Stomach (tissue), 19 donors: ENCODE measurements at places on chromosomes 6 and 20.
A peak's percentile ranks its signal among the peaks of the same experiment; 100 is the strongest.

DNA sequence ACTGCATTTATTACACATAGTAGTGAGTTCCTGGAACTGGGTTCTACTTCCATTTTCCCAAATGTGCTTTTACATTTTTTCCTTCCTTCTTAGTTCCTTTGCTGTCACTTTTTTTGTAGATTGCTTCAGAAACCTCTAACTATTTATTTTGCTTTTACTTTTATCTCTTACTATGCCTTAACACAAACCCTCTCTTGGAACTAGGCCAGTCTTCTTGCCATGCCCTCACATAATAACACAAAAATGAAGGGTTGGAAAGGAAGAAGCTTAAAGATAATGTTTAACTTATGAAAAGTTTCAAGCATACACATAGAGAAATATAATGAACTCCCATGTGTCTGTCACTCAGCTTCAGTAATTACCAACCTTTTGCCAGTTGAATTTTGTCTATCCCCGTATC lies 27.1 kb downstream of the TOP1 start:
- no peak for DNase-seq

DNA sequence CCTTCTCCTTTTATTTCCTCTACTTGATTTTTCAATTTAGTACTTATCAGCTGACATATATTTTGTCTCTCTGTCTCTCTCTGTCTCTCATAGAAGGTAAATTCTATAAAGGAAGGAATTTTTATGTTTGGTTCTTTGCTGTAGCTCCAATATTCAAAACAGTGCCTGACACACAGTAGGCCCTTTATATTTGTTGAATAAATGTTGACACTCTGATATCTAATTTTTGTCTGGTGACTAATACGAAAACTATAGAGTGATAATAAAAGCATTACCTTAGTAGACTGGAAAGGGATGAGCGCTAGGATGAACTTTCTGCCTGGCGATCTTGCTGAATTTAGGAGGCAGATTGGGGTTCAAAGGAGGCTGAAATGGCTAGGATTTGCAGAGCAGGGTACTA lies 42.8 kb downstream of the PTPN1 start:
- DNase-seq: no peak

DNA sequence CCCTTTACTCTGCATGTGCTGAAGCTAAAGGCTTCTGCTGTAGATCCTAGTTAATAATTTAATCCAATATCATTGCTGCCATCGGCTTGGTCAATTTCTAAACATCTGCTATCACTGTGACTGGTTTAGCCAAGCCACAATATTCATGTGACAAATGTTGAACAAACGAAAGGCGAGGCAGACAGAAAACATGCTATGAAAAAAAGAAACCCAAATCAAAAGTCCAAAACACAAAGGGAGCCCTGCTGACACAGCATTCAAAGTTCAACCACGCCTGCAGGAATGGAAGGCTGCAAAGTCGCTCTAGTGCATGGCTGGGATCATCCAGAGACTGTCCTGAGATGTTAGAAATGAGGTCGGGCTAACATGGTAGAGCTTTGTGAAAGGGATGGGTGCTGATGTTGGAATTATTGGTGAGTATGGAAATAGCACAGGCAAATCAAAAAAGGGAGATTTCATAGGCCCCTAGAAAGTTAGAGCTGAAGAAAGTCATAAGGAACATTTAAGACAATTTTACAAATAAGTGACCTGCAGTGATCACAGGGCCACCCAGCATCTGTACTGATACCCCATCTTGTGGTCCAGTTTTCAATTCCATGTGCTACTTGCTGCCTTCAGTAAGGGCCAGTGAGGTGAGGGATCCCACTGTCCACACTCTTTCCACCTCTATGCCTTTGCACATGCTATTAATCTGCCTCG lies 8.8 kb upstream of the NHSL1 start:
- DNase-seq: peak; percentile 50

DNA sequence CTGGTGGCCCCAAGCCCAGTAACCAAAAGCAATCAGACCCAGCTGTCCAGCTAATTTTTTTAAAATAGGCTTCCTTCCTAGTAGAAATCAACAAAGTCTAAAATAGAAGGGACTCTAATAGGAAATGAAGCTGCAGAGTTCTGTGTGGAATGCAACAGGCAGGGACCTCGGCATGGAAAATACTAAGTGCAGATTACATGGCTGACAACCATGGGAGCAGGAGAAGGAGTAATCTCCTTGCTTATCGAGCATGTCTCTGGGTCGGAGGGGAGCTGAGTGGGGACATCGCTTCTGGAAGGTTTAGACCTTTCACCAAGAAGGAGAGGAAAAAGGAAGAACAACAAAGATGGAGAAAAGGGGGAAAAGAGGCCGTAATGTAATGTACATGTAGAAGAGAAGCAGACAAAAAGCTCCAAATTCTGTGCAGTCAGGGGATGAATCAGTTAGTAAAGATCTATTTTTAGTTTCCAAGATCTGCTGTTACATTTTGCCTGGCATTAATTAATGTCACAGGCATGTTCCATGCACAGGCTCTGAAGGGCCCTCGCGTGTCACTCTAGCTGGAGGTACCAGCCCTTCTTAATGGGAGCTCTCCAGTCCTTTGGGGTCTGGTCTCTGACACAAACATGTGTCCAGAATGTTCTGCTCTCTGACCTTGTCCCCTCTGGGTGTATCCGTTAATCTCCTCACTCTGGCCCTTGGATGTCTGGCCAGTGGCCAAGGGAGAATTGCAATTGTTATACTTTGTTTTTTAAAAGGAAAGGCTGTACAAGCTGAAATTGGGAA lies 16.6 kb upstream of the ZNF831 start:
- no peak for DNase-seq

DNA sequence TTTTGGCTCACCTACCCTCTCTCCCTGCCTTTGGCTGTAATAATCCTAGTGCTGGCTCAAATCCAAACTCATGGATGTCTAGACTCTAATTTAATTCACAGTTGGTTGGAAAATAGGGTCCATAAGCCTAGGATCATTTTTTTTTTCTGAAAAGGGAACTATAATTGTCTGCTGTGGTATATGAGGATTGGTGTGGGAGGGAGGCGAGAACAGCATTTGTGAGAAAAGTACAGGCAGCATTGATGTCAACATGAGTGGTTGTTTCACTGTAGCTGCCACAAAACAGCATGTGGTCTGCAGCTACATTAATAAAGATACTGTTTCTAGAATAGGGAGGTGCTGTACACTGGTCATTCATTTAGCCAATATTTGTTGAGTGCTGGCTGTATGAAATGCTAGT lies 18.6 kb upstream of the POLR1H start:
- no peak for DNase-seq

DNA sequence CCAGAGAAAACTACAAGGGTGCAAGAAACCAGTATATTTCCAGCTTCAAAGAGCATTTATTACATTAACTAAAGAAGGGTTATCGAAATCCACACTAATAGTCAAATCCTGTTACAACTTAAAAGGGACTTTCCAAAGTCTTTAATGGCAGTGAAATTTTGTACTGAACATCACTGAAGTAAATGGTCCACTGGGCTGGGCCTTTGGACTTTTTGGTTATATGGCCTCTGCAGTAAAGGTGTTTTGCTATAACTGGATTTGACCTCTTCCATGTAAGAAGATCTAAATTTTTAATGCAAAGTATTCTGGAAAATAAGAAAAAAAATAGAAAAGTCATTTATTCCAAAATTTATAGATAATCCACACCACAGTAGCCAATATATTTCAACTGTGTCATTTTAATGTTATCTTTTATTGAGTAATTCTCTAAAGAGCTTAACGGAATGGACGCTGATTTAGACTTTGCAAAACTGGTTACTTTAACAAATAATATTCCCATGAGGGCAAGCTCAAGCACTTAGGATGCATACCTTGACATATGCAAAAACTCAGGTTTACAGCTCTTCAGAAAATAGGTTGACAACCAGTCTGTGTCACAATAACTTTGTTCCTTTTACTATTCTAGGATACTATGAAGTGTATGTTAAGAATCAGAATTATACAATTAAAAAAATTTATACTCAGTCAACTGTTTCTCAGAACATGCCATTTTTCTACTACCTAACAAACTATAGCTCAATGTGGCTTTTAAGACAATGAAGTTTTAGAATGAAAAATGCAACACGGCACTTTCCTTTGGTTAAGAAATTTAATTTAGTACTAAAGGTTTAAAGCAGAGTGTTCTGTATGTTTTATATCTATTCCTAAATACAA lies 7.0 kb downstream of the RBM39 start:
- DNase-seq: no peak

DNA sequence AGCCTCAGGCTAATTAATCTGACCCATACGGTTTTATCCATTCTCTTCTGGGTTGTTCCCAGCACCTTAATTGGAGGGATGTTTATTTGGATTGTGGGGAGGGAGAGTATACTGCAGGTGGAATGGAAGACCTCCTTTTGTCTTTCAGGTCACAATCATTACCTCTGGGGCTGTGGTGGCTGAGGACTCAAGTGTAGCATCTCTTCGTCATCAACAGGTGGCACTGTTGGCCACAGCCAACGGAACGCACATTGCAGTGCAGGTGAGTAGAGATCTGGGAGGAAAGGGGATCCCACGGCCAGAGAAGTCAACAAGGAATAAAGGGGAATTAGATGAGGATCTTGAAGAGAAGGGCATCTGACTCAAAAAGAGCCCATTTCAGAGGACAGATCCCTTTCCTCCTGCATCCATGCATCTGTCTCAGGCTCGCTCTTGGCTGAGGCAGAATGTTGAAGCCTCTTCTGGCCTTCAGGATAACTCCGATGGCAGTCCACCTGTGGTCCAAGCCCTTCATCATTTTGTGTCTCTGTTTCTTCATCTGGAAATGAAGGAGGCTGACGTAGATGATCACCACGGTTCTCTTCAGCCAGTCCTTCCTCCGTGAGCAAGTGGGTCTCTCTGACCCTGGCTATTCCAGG lies 3.2 kb upstream of the DEF6 start:
- peak; percentile 56 for DNase-seq

GRCh38 chr6:8157839-8158238 lies 55.5 kb upstream of the EEF1E1 start:
- DNase-seq: peak; percentile 53

DNA sequence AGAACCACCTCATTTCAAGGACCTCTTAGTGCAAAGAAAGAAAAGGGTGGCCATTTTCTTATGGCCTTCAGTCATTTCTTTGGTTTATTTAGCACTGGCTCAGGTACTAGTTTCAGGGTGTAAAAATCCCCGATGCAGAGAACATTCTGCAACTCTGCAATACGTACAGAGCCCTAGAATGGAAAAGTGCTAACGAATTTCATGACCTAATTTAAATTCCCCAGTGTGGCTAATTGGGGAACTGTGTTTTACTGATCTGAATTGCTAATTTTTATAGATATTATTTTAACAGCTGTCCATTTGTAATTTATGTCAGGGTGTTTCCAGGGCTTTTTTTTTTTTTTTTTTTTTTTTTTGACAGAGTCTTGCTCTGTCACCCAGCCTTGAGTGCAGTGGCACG lies 160.7 kb downstream of the UST start:
- no peak for DNase-seq

DNA sequence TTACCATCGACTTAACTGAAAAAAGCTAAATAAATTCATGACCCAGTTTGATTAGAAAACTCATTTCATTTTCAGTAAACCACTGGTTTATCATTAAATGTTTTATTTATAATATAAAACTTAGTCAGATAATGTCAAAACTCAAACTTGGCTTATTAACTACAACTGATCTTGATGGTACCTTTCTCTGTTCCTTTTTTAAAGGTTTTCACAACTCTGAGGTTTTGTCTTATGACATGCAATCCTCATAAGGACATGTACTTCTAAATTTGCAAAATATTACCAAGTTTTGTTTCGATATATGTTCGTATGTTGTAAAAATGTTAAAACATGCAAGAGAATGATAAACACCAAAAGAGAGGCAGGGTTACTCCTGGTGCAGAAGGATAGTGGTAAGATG lies 82.5 kb upstream of the PDE10A start:
- no peak for DNase-seq

DNA sequence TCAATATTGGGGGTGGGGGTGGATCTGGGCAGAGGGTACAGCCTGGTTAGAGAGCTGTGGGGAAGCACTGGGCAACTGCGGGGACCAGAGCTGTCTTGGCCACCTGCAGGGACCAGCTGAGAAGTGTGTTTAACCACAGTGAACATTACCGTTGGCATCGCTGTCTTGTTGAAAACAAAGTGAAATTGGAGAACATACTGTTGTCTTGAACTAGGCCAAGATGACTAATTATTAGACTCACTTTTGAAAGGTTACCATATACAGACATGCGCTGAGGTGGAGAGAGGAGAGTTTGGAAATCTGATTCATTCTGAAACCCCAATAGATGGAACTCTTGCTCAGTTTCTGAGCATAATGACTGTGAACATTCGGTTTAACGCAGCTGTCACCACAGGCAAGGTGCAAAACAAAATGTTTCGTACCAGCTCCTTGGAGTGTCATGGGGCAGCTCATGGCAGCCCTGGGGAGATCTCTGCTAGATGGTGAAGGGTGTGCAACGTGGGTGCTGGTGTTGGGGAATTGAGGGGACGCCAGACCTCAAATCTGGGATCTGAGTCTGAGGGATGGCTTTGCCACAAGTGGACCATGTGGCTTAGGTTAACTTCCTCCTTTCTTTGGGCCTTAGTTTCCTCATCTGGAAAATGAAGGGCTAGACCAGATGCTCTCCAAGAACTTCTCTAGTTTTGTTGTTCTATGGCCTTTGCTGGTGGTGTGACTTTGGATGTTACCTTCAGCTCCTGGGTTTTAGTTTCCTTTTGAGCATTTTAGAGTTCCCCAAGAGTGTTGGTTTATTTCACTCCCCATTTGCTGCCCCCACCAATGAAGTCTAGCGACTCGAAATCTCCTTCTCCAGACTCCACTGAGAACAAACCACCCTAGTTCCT lies 24.6 kb upstream of the GTSF1L start:
- DNase-seq: peak; percentile 13

DNA sequence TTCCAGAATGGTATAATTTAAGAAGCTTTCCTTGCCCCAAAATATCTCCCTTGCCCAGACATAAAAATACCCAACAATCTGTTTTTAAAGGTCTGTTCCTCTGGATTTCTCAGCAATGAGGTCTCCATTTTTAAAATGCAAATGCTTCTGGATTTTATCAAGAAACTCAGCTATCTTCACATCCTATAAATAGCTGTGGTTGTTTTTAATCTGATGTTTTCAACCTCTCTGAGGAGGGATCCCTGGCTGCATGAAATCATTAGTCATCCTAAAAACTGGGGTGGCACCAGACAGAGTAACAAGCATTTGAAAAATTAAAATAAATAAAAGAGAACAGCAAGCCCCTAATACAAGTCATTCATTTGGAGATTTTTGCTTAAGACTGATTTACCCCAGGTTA lies 168.5 kb upstream of the ID4 start:
- no peak for DNase-seq

GRCh38 chr6:134453792-134454510 lies 136.0 kb upstream of the SGK1 start:
- peak; percentile 30 for DNase-seq
